ENCODE measurements at places on chromosomes 6 and 20. TPM values are rescaled to one million over a fixed set of nuclear protein-coding genes. Genes with fewer than 3 reads are reported as not detected.

GRCh38 chr20:11626551-11626950 lies 291.1 kb upstream of the BTBD3 start:
- DNase-seq = no peak

- peak; percentile 53 for DNase-seq
Measured at GRCh38 chr6:160137989-160138835, 16.6 kb downstream of the SLC22A1 start.

GRCh38 chr6:78380541-78380940 lies 486.8 kb upstream of the IRAK1BP1 start:
- DNase-seq = no peak

DNA sequence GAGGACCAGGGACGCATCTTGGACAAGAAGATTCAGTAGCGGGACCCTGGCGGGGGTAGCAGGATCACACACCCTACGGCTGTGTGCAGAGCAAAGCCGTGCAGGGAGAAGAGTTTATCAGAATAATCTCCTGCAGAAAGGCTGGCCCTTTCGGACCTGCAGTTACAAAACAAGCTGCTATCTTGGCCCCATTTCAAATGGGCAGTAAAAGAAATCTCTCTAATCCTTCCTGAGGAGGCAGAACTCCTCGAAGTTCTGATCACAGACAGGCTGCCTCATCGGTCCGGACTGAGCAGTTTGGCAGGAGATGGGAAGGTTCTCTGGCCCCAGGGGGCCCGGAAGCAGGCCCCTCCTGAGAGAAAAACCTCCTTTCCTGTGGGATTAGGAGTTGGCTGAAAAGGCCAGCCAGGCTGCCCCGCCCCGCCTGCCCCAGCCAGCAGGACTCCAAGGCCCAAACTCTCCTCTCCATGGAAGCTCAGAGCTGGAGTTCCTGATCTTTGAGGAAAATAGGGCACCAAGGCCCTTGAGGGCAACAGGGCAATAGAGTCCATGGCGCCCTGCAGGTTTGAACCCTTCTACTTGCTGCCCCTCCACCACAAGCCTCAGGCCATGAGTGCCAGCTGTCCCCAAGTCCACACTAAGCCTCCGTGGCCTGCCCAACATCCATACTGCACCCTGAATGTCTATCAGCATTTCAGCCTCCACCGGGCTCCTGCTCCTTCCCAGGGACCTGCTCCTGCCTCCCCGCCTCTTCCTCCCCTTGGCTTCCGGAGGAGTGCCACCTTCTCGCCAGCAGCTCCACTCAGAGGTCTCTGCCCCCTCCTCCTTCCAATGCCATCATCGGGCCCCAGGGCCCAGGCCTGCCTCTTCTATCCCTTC lies 141.3 kb downstream of the PREX1 start:
- no peak for DNase-seq

GRCh38 chr6:126313941-126314340 lies 26.0 kb upstream of the CENPW start:
- no peak for DNase-seq

GRCh38 chr6:36772397-36772796 lies 66.8 kb downstream of the CPNE5 start:
- DNase-seq = no peak

GRCh38 chr20:24045621-24046318 lies 57.2 kb upstream of the GGTLC1 start:
- DNase-seq = no peak

DNA sequence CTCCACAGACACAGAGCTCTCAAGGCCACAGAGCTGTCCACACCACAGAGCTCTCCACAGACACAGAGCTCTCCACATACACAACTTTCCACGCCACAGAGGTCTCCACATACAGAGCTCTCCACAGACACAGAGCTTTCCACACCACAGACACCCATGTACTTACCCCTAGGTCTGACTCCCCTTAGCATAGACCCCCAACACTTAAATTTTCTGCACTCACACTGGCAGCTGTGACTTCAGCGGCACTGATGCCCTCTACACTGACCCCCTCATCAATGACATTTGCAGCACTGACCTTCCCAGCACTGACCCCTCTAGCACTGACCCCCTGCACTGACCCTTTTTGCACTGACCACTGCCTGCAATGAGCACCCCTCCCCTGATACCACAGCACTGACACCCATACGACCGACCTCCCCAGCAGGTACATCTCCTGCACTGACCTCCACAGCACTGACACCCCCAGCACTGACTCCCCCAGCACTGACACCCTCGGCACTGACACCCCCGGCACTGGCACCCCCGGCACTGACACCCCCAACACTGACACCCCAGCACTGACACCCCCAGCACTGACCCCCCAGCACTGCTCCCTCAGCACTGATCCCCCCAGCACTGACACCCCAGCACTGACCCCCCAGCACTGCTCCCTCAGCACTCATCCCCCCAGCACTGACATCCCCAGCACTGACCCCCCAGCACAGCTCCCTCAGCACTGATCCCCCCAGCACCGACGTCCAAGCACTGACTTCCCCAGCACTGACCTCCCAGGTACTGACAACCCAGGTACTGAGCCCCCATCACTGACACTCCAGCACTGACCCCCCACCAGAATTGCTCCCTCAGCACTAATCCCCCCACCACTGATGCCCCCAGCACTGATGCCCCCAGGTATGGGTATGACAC lies 56.5 kb downstream of the ERMARD start:
- DNase-seq = no peak

SLC44A4 gene
- total RNA-seq = not detected

FAM83B gene
- not detected for total RNA-seq

C6orf132 gene
- total RNA-seq = 0.75 TPM

CST4 gene
- total RNA-seq = not detected

GUCA1A gene
- total RNA-seq = not detected

TP53RK gene
- 26.8 TPM for total RNA-seq

Data from LHCN-M2 (cell line).